ENCODE measurements at places on chromosomes 2 and 18. TPM values are rescaled to one million over a fixed set of nuclear protein-coding genes. Genes with fewer than 3 reads are reported as not detected.

GAREM1 gene
- total RNA-seq, result 5.1 TPM

MEX3C gene
- total RNA-seq, result 50.3 TPM

C2orf66 gene
- total RNA-seq, result 0.48 TPM

OTX1 gene
- total RNA-seq, result 4.8 TPM

AMER3 gene
- total RNA-seq, result 1.2 TPM

ASXL3 gene
- total RNA-seq, result 15.9 TPM

FRZB gene
- 3.9 TPM for total RNA-seq

MARCO gene
- not detected for total RNA-seq

HOXD8 gene
- 8.7 TPM for total RNA-seq

CRYGD gene
- total RNA-seq, result not detected

COLEC12 gene
- total RNA-seq, result 93.7 TPM

VWA3B gene
- 6.7 TPM for total RNA-seq

EML6 gene
- 3.4 TPM for total RNA-seq

RGPD3 gene
- total RNA-seq, result 4.1 TPM

KIF5C gene
- total RNA-seq, result 4.3 TPM

TLX2 gene
- not detected for total RNA-seq

DTNA gene
- 82.8 TPM for total RNA-seq

ST6GAL2 gene
- total RNA-seq, result 117 TPM

DSG4 gene
- total RNA-seq, result 0.24 TPM

GPR35 gene
- 3.1 TPM for total RNA-seq

KCNE4 gene
- total RNA-seq, result 133 TPM

PPP1R7 gene
- total RNA-seq, result 33.5 TPM

IRS1 gene
- total RNA-seq, result 15.2 TPM

EPB41L3 gene
- 68.9 TPM for total RNA-seq

ID2 gene
- 133 TPM for total RNA-seq

MOGAT1 gene
- total RNA-seq, result not detected

HRH4 gene
- total RNA-seq, result 0.48 TPM

SNORC gene
- 0.24 TPM for total RNA-seq

TRPM8 gene
- total RNA-seq, result 17.3 TPM

RALB gene
- total RNA-seq, result 44.5 TPM

DGKD gene
- 18.8 TPM for total RNA-seq

EN1 gene
- total RNA-seq, result 1.2 TPM

SERPINB13 gene
- total RNA-seq, result 8.7 TPM

GPR75 gene
- 0.72 TPM for total RNA-seq

IL1B gene
- total RNA-seq, result 3.1 TPM

CRACDL gene
- 1.9 TPM for total RNA-seq

TMEM185B gene
- 16.4 TPM for total RNA-seq

CHN1 gene
- 46.0 TPM for total RNA-seq

CPS1 gene
- 27.4 TPM for total RNA-seq

RPL31 gene
- total RNA-seq, result 1,420 TPM

SERPINB5 gene
- 49.4 TPM for total RNA-seq

NOTO gene
- total RNA-seq, result 3.4 TPM

COMMD1 gene
- total RNA-seq, result 47.2 TPM

TPO gene
- total RNA-seq, result 6.0 TPM

SP110 gene
- total RNA-seq, result 25.8 TPM

CDH19 gene
- 6.7 TPM for total RNA-seq

IHH gene
- total RNA-seq, result not detected

DGUOK gene
- total RNA-seq, result 33.7 TPM

IKZF2 gene
- total RNA-seq, result 26.5 TPM

PTPRM gene
- 49.1 TPM for total RNA-seq

All from umbilical cord (tissue), 2 donors.